ENCODE measurements at places on chromosomes 16 and 17.

- no peak for DNase-seq
Observed at GRCh38 chr16:28063591-28064061, at the start of gene GSG1L. Gene GSG1L, minus strand, starts transcription at chr16:28063714. Its CDS starts 290 bp downstream, at chr16:28063424.

DNA sequence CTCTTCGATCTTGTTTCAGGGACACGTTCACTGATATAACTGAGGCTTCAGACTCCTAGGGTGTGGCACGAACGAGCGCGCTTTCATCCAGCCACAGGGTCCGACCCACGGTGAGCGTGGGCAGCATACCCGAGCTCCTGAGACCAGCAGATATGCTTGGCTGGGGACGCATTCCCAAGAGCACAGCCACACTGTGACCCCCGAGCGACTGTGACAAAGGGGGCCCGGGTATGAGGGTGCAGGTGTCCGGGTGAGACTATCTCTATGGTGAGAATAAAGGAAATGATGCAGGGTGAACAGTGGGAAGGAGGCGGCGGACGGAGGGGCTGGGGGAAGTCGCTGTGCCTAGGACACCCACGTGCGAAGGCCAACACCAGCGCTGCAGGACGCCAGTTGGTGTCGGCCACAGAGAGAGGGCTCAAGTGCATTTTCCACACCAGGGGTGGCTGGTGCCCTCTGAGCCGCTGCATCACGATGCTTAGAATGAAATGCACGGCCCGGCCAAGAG is 17.6 kb downstream of the RPH3AL start:
- no peak for DNase-seq

DNA sequence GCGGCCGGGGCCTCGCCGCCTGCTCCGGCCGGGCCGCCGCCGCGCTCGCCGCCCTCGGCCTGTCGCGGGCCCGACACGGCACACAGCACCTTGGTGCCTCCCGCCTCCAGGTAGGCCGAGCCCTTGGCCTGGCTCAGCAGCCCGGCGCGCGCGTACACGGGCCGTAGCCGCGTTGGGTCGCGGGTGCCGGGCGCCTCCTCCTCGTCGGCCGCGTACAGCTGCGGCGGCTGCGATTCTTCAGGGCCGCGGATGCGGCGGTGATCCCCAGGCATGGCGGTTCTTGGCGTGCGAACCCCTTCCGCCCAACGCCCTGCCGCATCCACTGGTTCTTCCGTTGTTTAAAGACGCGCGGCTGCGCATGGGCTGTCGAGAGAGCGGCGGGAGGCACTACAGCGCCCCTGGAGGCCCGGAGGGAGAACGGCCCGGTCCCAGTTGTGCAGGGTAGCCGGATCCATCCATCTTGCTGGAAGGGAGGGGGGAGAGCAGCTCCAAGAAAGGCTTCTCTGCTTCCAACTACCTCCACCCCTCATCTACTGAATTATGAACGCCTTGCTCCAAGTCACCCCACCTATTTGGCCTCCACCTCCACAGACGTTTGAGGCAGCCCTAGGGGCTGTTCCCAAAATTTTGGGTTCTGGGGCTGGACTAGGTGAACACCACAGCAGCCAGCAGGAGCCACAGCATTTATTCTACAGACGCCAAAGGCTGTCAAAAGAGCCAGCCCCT is at the start of gene EXOSC6:
TSS of gene EXOSC6 (minus strand) at position 312 of the 726 bp plus-strand sequence. CDS start at position 272, 40 bp downstream.
- peak; percentile 92 for DNase-seq

- DNase-seq, result no peak
Observed at GRCh38 chr17:3738562-3739295, 15.0 kb downstream of the HASPIN start.

DNA sequence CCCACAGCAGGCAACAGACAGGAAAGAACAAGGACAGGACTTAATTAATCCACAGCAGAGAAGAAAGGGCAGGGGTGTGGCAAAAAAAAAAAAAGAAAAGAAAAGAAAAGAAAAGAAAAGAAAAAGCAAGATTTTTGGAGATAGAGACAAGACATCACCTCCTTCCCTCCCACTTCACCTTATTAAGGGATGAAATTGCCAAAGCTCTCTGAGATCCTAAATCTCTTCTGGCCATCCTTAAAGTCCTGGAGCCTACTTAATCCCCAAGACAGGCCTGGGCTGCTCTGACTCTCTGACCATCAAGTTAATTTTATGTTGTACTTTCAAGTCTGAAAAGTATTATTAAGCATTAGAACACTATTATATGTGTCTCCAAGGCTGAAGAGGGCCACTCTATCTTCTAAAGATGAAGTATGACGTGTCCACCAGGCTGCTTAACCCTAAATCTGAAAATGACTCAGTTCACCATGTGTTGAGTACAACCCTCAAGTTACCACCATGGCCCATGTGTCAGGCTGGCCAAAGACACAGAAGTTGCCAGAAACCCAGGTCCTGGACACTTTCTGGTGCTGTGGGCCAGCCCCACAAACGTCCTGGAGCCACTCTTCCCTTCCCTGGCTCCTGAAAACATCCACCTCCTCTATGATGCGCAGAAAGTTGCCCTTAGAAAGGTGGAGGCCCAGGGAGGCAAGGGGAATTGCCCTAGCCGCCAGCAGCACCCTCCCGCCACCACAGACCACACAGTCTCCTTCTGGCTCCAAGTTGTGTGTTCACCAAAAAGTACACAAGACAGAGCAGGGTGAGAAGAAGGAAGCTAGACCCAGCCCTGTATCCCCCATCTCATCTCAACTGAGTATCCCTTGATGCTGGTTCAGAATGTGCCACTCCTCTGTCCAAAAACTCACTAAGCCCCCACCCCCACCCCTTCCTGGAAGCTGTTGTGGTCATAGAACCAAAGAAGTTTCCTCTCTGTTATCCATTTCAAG is 2.7 kb downstream of the SOCS1 start:
- DNase-seq, result no peak

DNA sequence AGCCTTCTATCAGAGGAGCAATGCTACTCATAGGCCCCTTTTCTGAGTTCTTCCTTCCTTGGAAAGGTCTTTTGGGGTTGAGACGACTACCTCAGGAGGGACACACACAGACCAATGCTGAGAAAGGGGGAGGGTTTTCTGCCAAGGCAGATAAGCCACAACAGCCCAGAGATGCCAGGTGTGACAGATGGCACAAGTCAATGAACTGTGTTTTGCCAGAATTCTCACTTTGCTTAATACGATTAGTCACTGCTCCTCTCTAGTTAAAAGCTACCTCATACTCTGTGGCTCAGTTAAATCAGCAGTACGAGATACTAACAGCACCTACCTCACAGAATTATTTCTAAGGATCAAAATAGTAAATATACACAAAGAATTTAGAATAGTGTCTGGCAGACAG is 8.0 kb downstream of the BRD7 start:
- DNase-seq, result no peak
